ENCODE measurements at places on chromosomes 12 and 14. TPM values are rescaled to one million over a fixed set of nuclear protein-coding genes. Genes with fewer than 3 reads are reported as not detected.

- H3K4me1 ChIP-seq, result peaks cover 42% of the 10 kb centered on the region
- H3K27me3 ChIP-seq, result no peaks in the 10 kb centered on the region
- no peak overlapping the region for H3K4me3 ChIP-seq
- H3K36me3 ChIP-seq, result no peaks in the 10 kb centered on the region
- no peak for DNase-seq
These were observed 68.5 kb downstream of the TSPAN9 start for GRCh38 chr12:3145546-3146310.

DNA sequence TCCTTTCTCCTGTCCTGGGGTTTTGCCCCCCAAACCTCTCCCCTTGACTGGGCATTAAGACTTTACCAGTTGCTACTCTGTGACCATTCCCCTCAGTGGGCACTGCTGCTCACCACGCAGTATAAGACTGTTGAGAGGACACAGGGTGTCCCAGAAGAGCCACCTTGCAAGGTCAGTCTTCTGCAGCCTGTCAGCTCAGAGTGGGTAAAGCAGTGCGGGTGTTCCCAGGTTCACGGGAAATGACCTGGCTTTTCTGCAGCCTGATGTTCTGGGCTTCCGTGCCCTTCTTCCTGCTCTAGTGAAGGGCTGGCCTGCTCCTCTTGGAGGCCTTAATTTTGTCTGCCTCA lies 34.2 kb downstream of the KCNA1 start:
- no peaks in the 10 kb centered on the region for H3K36me3 ChIP-seq
- H3K27me3 ChIP-seq, result no peaks in the 10 kb centered on the region
- DNase-seq, result no peak
- no peak overlapping the region for H3K27ac ChIP-seq

- H3K27ac ChIP-seq, result no peak overlapping the region
- H3K4me3 ChIP-seq, result no peak overlapping the region
- no peaks in the 10 kb centered on the region for H3K36me3 ChIP-seq
- no peak for DNase-seq
- no peaks in the 10 kb centered on the region for H3K4me1 ChIP-seq
These were observed 114.3 kb upstream of the FGD4 start for GRCh38 chr12:32285021-32285420.

- H3K27ac ChIP-seq, result no peak overlapping the region
- no peaks in the 10 kb centered on the region for H3K27me3 ChIP-seq
- no peak for DNase-seq
- H3K4me1 ChIP-seq, result peaks cover 8% of the 10 kb centered on the region
- H3K36me3 ChIP-seq, result no peaks in the 10 kb centered on the region
These were observed 68.4 kb downstream of the PPM1H start for GRCh38 chr12:62866451-62867082.

GRCh38 chr14:49898485-49898884 lies 5.6 kb downstream of the ARF6 start:
- H3K27me3 ChIP-seq, result no peaks in the 10 kb centered on the region
- peaks cover 32% of the 10 kb centered on the region for H3K36me3 ChIP-seq
- no peak overlapping the region for H3K4me3 ChIP-seq

Gene KLHL33
- not detected for total RNA-seq

GRCh38 chr12:67832155-67832554 lies 157.1 kb upstream of the IFNG-AS1 start:
- H3K36me3 ChIP-seq, result no peaks in the 10 kb centered on the region
- no peak overlapping the region for H3K27ac ChIP-seq
- no peak overlapping the region for H3K4me3 ChIP-seq
- no peak for DNase-seq
